Vagina (tissue), 2 donors: ENCODE measurements at places on chromosomes 6 and 20. TPM values are rescaled to one million over a fixed set of nuclear protein-coding genes. Genes with fewer than 3 reads are reported as not detected.

Gene STX7
- 26.8 TPM for total RNA-seq

Gene FAM209B
- total RNA-seq, result not detected

Gene GPR6
- not detected for total RNA-seq

Gene DEF6
- 23.1 TPM for total RNA-seq

Gene LY6G5C
- total RNA-seq, result 1.7 TPM

Gene RAMACL
- total RNA-seq, result 2.2 TPM
